ENCODE measurements at places on chromosomes 5 and 9.

GRCh38 chr5:103590221-103590620 is 27.6 kb upstream of the NUDT12 start:
- no peak for DNase-seq

DNA sequence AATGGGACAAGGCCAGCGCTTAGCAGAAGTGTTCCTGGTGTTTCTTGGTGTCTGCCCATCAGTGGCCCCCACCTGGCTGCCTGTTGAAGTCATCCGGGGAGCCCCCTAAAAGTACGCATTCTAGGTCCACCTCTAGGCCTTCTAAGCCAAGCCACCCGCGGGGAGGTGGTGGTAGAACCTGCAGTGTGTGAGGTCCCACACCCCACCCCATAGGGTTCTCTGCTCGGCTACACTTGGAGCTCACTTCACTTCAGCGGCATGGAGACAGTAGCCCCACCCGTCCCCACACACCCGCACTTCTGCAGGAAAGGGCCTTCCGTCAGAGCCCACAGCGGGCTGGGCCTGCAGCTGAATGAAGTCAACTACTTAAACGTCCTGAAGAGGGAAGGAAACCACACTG is 29.6 kb upstream of the FCN2 start:
- no peak for DNase-seq

DNA sequence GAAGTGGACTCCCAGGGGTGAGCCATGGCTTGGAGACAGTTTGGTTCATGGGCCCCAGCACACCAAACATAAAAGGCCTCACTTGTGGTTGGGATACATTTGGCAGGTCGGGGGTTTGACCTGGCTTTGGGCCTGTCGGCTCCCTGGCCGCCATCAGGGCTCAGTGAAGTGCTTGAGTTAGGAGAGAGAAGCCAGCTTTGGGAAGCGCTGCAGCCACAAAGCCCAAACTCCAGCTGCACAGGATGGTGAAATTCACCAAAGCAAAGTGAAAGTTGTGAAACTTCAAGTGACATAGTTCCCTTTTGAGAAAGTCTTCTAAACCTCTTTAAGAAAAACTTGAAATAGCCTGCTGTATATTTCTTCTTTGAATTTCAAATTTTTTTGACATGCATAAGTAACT is 27.5 kb downstream of the SLC46A2 start:
- peak; percentile 72 for DNase-seq

DNA sequence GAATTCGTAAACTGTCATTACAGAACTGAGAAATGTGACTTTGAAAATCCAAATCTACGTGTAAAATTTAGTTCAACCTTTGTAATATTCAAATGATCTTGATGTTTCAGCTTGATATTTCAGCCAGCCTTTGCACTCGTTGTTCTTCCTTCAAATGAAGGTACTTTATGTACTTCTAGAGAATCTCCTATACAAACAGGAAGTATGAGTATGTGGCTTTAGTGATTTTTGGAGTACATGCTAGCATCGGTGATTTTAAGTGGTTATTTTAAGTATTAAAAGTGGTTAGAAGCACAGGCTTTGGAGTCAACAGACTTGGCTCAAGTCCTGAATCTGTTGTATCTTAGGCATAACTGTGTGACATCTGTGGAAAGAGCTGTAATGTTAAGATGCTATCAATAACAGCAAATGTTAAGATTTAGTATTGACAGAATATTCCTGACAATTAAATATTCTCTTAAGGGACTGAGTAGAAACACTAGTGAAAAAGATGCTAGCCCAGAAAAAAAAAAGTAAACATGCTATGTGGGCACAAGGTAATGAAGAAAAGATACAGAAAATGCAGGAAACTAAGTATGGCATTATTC is 398.0 kb downstream of the ADGRV1 start:
- no peak for DNase-seq

GRCh38 chr9:107423540-107423939 is 66.0 kb downstream of the KLF4 start:
- no peak for DNase-seq

GRCh38 chr9:21316032-21316842 is 11.1 kb upstream of the IFNA5 start:
- DNase-seq = no peak

All from AG10803 (cell line).